ENCODE measurements at places on chromosomes 1 and 21. TPM values are rescaled to one million over a fixed set of nuclear protein-coding genes. Genes with fewer than 3 reads are reported as not detected.

DNA sequence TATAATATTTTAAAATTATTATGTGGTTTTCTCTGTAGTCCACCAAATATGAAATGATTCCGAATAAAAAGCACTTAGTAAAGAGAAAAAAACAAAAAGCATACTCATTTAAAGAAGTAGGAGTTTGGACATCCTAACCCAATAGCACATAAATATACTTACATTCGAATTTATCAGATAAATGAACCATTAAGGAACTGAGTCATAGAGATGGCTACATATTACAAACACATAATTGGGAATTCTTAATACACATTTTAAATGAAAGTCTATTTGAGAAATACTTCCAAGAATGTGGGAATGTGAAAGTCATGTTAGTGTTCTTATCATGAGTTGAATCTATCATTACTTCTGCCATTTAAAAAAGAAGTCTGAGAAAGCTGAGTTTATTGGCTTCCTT lies 75.0 kb downstream of the USP24 start:
- H3K36me3 ChIP-seq: peaks cover 51% of the 10 kb centered on the region
- no peaks in the 10 kb centered on the region for H3K27me3 ChIP-seq
- H3K4me1 ChIP-seq: no peaks in the 10 kb centered on the region
- H3K4me3 ChIP-seq: no peak overlapping the region

ZNF669 gene
- 20.3 TPM for total RNA-seq

DNA sequence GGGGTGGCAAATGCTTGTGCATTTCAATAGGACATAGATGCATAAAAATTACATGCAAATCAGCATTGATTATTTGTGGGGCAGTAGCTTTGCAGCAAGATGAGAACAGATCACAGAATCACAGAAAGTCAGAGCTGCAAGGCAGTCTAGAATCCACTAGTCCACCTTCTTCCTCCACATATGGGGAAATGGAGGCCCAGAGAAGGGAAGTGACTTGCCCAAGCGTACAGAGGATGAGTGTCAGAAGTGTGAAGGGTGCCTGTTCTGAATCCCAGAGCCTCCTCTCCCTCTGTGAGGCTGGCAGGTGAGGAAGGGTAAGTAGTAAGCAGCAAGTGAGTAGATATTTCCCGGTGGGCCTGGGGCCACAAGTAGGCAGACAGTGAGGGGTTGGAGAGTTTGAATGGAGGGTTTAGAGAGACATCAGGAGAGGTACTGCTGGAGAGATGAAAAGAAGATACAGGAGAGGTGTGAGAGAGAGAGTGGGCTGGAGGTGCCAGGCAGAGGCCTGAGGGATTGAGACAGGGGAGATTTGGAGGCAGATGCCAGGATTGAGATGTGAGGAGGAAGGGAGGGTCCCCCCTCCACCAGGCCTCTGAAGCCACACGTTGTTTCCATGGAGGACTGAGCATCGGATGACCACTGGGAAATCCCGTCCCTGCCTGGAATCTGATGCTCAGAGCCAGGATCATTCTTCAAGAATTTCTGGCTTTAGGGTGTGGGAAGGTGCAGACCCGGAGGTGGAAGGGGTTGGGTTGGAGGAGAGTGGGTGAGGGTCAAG lies 4.8 kb upstream of the MYOG start:
- peak; percentile 40 for DNase-seq
- H3K27ac ChIP-seq: no peak overlapping the region
- H3K27me3 ChIP-seq: 0 out of 2 replicates have a peak, but pooled peaks cover 2% of the 10 kb centered on the region
- peaks cover 3% of the 10 kb centered on the region for H3K4me1 ChIP-seq
- H3K36me3 ChIP-seq: no peaks in the 10 kb centered on the region

- no peak for DNase-seq
- no peaks in the 10 kb centered on the region for H3K4me1 ChIP-seq
- H3K27me3 ChIP-seq: no peaks in the 10 kb centered on the region
- H3K4me3 ChIP-seq: no peak overlapping the region
- no peaks in the 10 kb centered on the region for H3K36me3 ChIP-seq
These were observed 202.1 kb downstream of the NCAM2 start for GRCh38 chr21:21200103-21200938.

- DNase-seq: no peak
- no peaks in the 10 kb centered on the region for H3K36me3 ChIP-seq
- H3K4me3 ChIP-seq: no peak overlapping the region
- H3K4me1 ChIP-seq: no peaks in the 10 kb centered on the region
- H3K27ac ChIP-seq: no peak overlapping the region
These were observed 206.5 kb downstream of the NRIP1 start for GRCh38 chr21:14858311-14858710.

HES3 gene
- total RNA-seq: 67.9 TPM

- peak; percentile 57 for DNase-seq
- H3K27me3 ChIP-seq: peaks cover 15% of the 10 kb centered on the region
- H3K4me1 ChIP-seq: peaks cover 14% of the 10 kb centered on the region
- no peaks in the 10 kb centered on the region for H3K36me3 ChIP-seq
- no peak overlapping the region for H3K4me3 ChIP-seq
- no peak overlapping the region for H3K27ac ChIP-seq
These were observed 134.7 kb downstream of the KAZN start for GRCh38 chr1:14733048-14733778.

DNA sequence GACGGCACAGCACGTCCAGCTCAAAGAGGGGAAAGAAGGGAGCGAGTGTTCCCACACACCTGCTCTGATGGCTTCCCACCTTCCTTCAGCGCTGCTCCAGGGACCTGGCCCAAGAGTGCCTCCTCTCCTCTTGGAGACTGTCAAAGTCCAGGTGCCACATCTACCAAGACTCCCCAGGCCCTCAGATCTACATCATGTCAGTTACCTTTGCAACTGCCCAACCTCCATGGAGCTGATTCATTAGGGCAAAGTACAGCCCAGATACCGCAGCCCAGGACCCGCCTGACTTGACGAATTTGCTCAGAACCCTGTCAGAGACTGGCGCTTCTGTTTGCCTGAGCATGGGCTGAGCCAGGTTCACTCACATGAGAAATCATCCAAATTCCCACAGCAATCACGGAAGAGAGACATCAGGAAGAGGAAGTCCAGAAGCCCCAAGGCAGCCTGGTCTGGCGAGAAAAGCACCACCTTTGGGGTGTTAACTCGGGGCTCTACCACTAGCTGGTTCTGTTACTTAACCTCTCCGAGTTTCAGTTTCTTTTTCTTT lies at the start of gene SEC16B:
Gene SEC16B, minus strand, starts transcription at position 234 of the 547 bp plus-strand sequence. CDS start 2,077 bp downstream, outside the sequence.
- H3K27me3 ChIP-seq: no peaks in the 10 kb centered on the region
- H3K36me3 ChIP-seq: no peaks in the 10 kb centered on the region
- no peak within 1 kb of the TSS for H3K4me3 ChIP-seq

TGFB2 gene
- total RNA-seq: 0.84 TPM

GRCh38 chr1:113125517-113125916 lies 52.5 kb downstream of the LRIG2 start:
- H3K27me3 ChIP-seq: no peaks in the 10 kb centered on the region
- no peak overlapping the region for H3K4me3 ChIP-seq
- peaks cover 22% of the 10 kb centered on the region for H3K36me3 ChIP-seq
- no peak overlapping the region for H3K27ac ChIP-seq
- no peak for DNase-seq

- no peaks in the 10 kb centered on the region for H3K4me1 ChIP-seq
- DNase-seq: no peak
- H3K4me3 ChIP-seq: no peak overlapping the region
- H3K27ac ChIP-seq: no peak overlapping the region
These were observed 142.1 kb downstream of the MRPS6 start for GRCh38 chr21:34215501-34215900.

LINGO4 gene
- not detected for total RNA-seq

DNA sequence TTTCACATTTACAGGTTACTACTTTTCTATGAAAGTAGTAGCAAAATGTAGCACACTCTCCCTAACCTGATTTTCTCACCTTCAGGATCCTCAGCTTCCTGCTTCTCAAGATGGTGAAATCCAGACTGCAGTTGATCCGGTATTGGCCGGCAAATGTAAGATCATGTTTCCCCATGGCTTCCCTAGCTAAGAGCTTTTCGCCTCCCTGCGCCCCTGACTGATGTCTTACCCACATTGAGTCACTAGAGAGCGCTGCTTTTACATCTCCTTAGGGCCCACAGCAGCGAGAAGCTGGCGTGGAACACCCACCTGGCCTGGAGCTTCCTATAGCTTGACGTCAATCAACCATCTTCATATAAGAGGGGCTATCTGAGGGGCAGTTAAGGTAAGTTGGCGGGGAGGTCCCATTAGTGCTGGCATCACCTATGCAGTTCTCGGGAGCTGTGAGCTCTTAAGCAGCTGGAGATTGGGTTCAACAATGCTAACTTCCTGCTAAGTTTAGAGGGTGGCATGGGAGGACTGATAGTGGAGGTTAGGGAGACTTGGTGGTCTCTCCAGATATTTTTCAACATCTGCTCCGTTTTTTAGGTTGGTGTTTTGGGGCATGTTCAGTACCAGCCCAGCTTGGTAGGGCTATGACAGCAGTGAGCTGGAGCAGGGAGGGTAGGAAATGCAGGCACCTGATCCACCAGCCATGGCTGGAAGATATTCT lies 5.5 kb downstream of the PTPN7 start:
- DNase-seq: peak; percentile 39
- H3K36me3 ChIP-seq: no peaks in the 10 kb centered on the region
- H3K27me3 ChIP-seq: no peaks in the 10 kb centered on the region
- peaks cover 5% of the 10 kb centered on the region for H3K4me1 ChIP-seq
- H3K27ac ChIP-seq: no peak overlapping the region

MECR gene
- total RNA-seq: 26.5 TPM

DNA sequence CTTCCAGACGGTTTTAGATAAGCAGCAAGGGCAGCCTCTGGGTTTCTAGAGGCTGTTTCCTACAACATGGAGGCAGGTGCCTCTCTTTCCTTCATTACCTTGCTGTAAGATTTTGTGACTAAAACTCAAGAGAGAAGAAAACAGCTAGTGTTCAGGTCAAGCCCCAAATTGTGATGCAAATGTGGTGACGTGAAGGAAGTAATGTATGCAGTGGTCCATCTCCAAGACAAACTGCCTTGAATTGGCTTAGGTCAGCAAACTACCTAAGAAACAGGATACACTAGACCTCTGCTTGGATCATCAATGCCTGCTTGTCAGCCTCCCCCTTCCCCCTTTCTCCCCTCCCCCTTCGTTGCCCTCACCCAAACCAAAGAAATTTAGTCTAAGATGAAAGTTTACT lies 28.9 kb upstream of the RIPK4 start:
- no peaks in the 10 kb centered on the region for H3K27me3 ChIP-seq
- H3K4me1 ChIP-seq: peaks cover 2% of the 10 kb centered on the region
- H3K36me3 ChIP-seq: 0 out of 2 replicates have a peak, but pooled peaks cover 3% of the 10 kb centered on the region
- no peak overlapping the region for H3K27ac ChIP-seq

DNA sequence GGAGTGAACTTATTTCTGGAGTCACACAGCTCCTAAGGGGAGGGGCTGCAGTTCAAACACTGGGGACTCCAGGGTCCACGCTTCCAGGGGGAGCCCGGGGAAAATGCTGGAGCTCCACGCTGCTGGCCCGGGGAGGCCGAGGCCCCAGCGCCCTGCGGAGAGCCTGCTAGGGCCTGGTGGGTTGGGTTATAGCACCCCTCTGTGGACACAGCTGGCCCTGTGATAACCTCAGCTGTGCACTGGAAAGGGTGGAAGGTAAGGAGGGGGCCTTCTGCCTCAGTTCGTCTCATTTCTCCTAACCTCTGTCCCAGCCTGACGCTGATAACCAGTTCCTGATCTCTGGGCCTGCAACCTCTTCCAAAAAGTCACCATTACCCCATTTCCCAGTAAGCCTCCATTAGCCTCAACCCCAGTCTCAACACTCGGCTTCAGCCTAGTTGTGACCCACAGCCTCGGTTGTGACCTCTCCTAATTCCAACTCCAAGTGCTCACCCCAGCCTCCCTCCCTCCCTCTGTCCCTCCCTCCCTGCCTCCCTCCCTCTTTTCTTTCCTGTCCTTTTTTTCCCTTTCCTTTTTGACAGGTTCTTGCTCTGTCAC lies 7.1 kb downstream of the NBL1 start:
- H3K4me1 ChIP-seq: no peaks in the 10 kb centered on the region
- DNase-seq: no peak
- H3K27ac ChIP-seq: no peak overlapping the region
- no peaks in the 10 kb centered on the region for H3K36me3 ChIP-seq
- no peak overlapping the region for H3K4me3 ChIP-seq
